ENCODE measurements at places on chromosomes 6 and 20.

DNA sequence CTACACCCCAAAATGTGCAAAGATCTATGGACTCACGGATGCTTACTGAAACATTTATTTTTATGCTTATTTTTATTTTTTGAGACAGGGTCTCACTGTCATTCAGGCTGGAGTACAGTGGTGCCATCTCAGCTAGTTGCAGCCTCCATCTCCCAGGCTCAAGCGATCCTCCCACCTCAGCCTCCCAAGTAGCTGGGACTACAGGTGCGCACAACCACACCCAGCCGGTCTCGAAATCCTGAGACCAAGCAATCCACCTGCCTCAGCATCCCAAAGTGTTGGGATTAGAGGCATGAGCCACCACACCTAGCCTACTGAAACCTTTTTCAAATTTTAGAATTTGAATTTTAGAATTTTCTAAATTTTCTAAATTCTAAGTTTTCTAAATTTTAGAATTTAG is 50.8 kb upstream of the IPCEF1 start:
- DNase-seq: no peak

DNA sequence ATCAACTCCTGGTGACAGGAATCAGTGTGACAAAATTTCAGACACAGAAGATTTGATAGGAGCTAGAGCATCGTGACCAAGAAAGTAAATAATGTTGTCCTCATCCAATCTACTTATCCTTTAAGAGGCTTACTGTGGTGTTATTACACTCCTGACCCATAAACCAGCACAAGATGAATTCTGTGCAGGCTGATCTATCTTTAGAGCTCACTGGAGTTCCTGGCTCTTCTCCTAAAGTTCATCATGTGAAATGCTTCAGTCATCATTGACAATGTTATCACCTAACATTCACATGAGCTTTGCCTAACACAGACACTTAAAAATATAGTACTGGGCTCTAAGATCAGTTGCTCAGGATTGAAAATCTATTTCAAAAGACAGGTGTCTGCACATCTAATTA is 271.0 kb upstream of the HSF2 start:
- DNase-seq: no peak

DNA sequence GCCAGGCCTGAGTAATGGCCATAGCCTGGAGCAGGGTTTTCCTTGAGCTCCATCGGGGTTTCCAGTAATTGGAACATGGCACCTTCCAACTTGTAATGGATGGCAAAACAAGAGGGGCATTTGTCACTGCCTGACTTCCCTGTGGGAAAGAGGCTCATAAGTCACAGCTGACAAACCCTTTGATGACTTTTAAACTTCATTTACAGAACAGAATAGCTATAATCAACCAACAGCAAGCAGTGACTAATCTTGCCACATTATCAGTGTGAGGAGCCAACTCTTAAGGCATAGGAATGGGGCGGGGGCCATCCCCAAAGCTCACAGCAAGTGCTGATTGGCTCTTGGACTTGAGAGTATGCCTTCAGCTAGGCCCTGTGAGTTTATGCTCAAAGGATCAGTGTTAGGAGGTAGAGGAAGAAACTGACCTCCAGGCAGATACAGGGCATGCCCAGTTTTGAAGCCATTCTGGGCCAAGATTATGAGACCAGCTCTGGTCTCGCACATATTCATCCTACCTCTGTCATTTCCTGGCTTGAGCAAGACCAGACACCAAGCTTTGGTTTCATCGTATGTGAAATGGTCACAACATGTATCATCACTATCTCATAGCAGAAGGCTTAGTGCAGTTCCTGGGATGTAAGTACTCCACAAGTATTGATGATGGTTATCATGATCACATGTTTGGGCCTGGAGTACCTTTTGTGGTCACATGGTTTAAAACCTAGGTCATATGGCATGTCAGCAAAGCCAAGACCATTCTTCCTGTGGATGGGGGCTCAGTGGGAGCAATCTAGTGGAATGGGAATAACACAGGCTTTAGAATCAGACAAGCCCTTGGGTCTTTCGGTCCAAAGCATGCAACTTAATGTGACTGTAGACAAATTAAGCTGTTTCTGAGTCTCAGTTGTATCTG is 49.2 kb downstream of the EIF2S2 start:
- DNase-seq: peak; percentile 48

DNA sequence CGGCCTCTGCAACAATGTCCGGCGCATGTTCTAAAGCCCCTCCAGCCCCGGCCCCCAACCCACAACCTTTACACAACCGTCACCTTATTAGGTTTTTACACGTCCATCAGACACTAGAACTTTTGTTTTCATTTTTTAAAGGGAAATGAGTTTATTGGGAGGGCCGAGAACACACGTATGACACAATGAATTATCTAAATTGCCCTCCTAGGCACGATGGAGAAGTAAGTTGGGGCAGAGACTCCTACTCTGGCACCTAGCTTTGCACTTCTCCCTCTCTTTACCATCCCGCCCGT is 1.2 kb upstream of the DLL1 start:
- no peak for DNase-seq

DNA sequence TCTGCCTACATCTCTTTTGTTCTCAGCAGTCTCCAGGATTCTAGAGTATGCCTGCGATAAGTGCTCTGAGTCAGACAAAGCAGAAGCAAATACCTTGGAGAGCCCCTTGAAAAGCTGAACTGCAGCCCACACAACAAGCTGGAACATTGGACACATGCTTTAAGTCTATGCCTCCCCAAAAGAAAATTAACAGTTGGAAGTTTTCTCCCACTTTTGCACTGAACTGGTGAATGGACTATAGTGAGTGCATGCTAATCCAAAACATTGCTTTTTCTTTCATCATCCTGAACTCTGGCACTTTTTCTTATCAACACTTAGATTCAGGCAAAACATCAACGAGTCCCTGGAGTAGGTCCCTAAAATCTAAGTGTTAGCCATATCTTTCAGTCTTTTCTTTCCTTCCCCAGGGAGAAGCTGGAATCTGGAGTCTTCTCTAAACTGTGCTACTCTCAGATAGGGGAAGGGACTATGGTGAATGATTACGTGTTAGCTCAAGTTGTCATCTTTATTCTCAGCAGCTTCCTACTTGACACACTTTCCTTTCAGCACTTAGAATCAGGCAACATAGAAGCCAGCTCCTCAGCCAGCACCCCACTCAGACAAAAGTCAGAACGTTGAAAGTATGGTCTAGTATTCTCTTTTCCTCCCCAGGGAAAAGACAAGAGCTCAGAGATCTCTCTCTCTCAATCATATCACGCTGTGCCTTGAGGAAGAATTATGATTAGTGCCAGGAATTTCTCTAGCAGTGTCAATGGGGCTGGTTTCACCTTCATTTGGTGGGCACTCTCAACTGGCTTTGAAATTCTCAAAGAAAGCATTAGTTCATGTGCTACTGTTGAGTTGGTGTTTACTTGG is 811.0 kb upstream of the GJE1 start:
- DNase-seq: peak; percentile 3

DNA sequence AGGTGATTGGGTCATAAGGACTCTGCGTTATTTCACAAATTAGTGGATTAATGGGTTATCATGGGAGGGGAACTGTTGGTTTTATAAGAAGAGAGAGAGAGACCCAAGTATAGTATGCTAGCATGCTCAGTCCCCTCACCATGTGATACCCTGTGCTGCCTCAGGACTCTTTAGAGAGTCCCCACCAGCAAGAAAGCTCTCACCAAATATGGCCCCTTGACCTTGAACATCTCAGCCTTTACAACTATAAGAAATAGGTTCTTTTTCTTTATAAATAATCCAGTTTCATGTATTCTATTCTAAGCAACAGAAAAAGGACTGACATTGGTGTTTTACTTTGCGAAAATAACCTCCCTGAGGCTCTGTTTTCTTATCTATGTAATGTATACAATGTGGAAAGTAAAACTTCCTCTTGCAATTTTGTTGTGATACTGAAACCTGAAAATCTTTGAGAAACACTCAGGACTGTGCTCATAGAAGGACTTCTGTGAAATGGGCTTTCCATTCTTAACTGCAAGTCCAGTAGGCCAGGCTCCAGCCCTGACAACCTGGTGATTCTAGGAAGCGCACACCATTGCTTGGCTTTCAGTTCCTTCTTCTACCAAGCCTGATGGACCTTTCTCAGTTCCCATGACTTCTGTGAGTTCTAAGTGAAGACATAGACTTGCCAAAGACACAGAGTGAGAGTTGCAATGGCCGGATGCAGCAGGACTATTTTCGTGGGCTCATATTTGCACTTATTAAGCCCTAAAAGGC is 21.9 kb downstream of the SIRPD start:
- no peak for DNase-seq

- DNase-seq: no peak
These were observed 488.3 kb downstream of the CDKAL1 start for GRCh38 chr6:21022343-21023107.

GRCh38 chr20:19993958-19994669 is 23.0 kb upstream of the NAA20 start:
- DNase-seq: no peak

- no peak for DNase-seq
These were observed 45.2 kb upstream of the SMAP1 start for GRCh38 chr6:70622461-70622860.

- DNase-seq: no peak
These were observed 89.2 kb upstream of the STMND1 start for GRCh38 chr6:17012421-17013225.

DNA sequence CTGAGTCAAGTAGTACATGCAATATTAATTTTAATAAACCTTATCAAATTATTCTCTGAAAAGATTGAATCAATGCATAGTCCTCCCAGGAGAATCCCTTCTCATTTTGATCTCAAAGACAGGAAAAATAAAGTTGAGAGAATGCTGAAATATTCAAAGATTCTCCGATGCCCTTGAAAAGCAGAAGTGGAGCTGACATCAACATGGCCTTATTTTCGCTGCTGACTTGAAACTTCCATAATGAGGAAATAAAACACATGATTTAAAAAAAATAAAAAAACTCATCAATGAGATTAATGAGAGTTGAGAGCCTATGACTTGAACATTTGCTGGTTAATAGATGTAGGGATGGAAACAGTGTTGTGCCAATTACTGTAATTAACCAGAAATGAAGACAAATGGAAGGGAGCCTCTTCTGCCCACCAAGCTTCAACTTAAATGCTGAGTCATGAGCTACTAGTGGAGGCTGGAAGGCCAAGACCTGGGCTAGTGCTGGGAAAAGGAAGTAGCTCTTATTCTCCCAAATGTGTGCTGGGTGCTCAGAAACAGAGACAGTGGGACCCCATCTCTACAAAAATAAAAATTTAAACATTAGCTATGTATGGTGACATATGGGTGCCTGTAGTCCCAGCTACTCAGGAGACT is 139.9 kb downstream of the BFSP1 start:
- DNase-seq: no peak

GRCh38 chr20:35355372-35355771 is 56.4 kb downstream of the UQCC1 start:
- no peak for DNase-seq

- DNase-seq: no peak
These were observed 63.5 kb upstream of the E2F3 start for GRCh38 chr6:20338156-20338555.

DNA sequence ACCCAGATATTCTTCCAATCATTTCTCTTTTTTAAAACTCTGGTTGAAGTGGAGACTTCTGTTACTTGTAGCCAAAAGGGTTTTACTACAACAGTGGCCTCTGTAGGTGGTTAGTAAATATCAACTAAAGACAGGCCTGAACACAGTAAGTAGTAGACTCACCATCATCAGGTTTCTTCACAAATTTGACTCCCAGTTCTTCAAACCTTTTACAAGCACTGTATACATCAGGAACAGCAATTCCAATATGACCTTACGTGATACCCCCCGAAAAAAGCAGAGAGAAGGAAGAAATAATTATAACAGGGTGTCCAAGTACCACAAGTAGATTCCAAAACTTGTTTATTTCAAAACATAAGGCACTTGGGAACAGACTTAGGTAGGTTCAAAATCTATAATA is 21.1 kb downstream of the GLO1 start:
- no peak for DNase-seq

DNA sequence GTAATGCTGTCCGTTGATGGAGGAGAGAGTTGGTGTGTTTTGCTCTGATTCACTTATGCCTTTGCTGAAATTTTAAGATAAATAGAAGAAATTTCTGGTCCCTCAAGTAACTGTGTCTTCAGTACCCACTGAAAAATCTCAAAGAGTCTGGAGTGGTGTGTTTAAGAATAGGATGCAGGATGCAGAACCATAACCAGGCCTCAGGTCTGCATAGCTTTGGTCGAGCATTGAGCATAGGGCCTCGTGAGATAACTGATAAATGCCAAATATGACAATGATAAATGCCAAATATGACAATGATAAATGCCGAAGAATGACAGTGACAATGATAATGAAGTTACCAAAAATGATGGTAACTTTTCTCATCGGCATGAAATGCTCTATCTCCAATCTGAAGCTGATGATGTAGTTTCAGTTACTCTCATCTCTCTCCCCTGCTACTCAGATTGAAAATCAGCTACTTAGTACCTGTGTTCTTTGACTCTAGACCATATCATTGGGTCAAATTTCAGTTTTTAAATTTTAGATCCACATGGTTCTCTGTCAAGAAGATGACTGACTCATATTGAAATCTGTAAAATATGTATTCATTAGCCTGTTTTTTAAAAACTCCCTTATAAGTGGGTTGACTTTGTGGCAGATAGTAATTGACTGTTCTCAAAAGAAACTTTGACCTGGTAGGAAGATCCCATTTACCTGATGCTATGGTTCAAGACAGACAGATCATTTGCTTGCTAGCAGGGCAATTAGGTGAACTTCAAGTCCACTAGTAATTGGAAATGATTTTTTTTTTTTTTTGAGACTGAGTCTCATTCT is 96.6 kb downstream of the SLC16A10 start:
- DNase-seq: no peak

- DNase-seq: peak; percentile 71
These were observed 22.4 kb downstream of the MANBAL start for GRCh38 chr20:37311710-37312355.

DNA sequence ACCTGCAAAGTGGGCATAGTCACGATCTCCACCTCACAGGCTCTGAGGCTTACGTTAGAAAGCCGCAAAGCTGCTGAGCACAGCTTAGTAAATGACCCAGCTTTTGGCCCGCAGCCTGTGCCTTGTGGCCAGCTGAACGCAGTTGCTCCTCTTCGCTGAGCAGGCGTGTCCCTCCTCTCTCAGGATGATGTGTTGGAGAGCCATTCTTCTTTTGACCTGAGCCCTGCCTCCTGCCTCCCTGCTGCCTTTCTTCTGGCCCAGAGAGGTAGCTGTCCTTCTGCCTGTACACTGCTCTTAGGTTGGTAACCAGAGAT is 47.6 kb upstream of the MYL9 start:
- DNase-seq: peak; percentile 91

DNA sequence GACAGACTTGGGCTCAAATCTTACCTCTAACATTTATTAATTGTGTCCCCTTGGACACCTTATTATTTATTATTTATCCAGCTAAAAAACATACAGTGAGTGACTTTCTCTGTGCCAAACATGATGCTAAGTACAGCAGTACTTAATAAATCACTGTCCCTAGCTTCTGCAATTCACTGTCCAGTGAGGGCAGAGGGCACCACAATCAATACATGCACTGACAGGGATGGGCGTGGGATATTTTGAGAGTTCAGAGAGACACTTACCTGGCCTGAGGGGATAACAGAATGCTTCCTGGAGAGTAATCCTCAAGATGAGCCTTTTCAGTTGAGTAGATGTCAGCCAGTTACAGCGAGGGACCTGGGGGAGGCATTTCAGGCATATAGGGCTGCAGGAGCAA is 9.3 kb upstream of the TAAR2 start:
- no peak for DNase-seq

All from AG08395 (cell line).